Retinal pigment epithelial cell (primary cell): ENCODE measurements at places on chromosomes 3 and 15.

- no peak for DNase-seq
Observed at GRCh38 chr3:127990051-127990450, 62.2 kb upstream of the SEC61A1 start.

DNA sequence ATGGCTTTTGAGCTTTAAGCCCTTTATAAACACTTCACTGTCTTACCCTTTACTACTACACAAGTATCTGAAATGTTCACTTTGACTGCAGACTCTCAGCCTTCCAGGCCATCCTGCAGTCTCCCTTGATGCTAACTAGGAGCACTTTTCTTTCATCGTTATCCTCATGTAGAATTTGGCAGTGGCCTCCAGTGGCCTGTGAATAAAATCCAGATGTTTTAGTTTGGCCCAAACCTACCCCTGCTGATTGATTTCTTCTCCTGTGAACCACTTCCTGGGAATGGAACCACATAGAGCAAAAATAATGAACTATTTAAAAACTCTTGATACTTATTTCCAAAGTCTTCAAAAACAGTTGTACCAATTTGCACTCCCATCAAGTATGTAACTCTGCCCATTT, 271.9 kb downstream of the FEZF2 start:
- no peak for DNase-seq

- no peak for DNase-seq
Observed at GRCh38 chr15:56767315-56767714, 34.0 kb upstream of the ZNF280D start.

- no peak for DNase-seq
Observed at GRCh38 chr15:77040673-77041072, 30.2 kb downstream of the TSPAN3 start.

- no peak for DNase-seq
Observed at GRCh38 chr3:29239376-29239775, 41.5 kb upstream of the RBMS3 start.

GRCh38 chr15:68653031-68653635, 74.3 kb downstream of the CORO2B start:
- no peak for DNase-seq

GRCh38 chr15:71708051-71708429, 102.3 kb upstream of the NR2E3 start:
- DNase-seq = no peak

DNA sequence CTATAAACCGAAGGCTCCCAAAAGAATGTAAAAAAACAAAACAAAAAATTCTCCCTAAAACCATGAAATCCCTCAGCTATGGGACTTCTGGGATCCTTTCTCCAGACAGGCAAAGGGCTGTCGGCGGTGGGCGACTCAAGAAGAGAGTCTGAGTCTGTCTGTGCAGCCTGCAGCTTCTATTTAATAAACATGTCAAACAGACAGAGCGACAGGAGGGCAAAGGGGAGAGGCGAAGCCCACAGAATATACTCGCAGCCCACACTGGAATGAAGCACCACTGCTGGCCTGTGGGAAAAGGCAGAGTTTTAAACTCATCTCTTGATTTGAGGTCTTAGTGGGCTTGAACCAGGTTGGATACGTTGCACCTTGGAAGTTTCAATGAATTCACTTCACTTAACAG, 40.2 kb downstream of the ISL2 start:
- no peak for DNase-seq
